ENCODE measurements at places on chromosomes 13 and 19. TPM values are rescaled to one million over a fixed set of nuclear protein-coding genes. Genes with fewer than 3 reads are reported as not detected.

- no peak for DNase-seq
These were observed 104.7 kb upstream of the CLDN10 start for GRCh38 chr13:95447814-95448213.

- no peak for DNase-seq
These were observed 74.1 kb downstream of the DCLK1 start for GRCh38 chr13:36057041-36057440.

GRCh38 chr19:8045872-8046568 lies 6.5 kb upstream of the CCL25 start:
- no peak for DNase-seq

DNA sequence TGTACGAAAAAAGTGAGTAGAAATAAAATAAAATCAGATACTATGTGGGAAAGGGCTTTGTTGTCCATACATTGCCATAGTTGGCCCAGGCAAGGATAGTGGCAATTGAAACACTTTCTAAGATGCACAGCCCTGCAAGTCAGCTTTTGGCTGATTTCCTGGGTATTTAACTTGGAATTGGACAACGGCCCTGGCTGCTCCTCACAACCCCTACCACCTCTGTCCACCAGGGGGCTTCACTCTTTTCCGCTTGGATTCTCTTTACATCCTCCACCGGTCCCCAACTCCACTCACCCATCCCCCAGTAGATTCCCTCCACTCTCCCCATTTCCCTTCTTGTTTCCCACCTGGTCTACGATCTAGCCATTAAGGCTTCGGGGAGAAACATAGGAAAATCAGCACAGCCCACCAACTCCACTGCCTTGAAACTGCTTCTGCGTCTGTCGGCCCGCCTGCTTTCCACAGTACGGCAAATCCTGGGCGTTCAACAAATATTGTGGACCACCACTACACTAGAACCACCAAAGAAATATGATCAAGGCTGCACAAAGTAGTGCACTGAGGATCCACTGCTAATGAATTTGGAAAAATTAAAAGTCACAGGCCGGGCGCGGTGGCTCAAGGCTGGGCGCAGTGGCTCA lies 48.6 kb upstream of the GTF3A start:
- DNase-seq, result peak; percentile 78

DNA sequence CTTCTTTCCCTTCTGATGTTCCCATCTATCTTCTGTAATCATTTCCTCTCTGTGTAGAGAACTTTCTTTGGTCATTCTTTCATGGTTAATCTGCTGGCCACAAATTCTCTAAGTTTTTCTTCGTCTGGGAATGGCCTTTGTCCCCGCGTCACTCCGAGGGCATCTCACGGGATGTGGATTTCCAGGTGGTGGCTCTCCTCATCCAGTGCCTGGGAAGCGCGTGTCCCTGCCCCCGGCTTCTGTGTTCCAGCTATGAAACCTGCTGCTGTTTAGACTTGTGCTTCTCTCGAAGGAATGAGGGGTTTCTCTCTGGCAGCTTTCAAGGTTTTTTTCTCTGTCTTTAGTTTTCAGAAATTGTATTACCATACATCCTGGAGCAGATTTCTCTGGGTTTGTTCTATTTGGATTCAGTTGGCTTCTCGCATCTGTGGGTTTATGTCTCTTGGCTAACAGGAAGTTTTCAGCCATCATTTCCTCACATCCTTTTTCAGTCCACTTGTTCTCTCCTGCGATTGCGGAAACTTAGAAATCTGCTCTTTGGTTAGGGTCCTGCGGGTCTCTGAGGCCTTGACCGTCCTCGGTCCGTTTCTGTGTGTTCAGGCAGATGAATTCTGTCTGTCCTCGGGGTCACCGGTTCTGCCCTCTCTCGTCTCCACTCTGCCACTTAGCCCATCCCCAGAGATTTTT lies 36.9 kb upstream of the DCUN1D2 start:
- DNase-seq, result peak; percentile 28

DNA sequence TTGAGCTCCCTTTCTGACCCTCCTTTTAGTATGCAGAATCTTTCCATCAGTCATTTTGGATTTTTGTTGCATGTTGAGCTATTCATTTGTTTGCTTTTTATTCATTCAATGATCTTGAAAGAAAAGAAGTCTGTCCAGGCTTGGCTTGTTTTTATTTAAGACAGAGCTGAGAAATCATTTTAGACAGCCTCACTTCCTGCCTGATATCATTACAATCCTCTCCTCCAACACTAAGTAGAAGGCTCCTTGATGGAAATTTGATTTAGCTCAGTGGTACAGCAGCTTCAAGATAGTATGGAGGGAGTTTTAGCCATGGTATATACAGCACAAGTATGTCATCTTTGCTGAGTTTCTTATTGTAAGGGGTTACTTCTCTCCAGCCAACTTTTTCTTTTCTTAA lies 28.4 kb downstream of the MBNL2 start:
- no peak for DNase-seq

GRCh38 chr19:43804432-43804831 lies 2.2 kb upstream of the LYPD5 start:
- no peak for DNase-seq

GRCh38 chr13:32254916-32255723 lies 60.0 kb downstream of the ZAR1L start:
- DNase-seq, result no peak

DNA sequence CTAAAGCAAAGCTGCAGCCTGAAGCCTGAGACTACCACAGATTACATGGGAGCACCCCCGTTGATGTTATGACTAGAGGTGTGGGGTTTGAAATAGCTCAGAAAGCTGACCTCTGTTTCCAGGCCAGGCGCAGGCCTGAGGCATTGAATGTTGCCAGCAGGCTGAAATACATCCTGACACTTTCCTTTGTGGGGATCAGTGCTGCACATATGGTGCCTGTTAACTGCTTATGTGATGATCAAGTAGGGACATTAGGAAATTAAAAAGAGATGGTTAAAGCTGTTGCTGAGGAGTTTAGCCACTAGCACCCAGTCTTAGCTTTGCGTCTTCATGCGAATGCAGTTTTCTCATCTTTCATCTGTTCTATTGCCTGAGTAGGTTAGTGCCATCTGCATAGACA lies 83.2 kb downstream of the CCNA1 start:
- DNase-seq, result no peak

GRCh38 chr19:31597616-31598015 lies 248.4 kb upstream of the TSHZ3 start:
- no peak for DNase-seq

DNA sequence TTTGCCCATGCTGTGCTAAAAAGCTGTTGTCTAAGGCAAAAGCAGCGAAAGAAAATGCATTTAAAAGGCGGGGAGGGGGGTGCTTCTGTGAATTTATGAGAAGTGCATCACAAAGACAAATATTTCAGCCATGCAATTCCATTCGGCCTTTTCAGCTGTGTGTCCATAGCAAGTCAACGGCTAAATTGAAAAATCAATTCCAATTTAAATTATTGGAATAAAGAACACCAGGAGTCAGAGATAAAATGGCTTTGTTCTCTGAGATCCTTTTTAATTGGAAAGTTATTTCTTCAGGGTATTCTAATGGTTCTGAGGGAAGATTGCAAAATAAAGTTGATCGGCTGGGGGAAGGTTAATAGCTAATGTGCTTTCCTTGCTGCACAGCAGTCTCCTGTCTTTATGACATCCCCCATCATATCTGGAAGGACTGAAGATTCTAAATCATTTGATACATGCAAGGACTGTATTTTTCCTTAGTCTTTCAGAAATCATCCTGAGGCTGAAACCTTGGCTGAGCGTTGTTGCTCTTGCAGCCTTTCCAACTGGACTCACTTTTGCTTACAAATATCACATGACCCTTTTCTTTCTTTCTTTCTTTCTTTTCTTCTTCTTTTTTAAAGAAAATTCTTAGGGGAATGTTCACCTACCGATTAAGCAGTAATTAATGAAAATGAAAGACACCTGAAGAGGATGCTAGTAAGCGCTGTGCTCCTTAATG lies 647.1 kb downstream of the DACH1 start:
- no peak for DNase-seq

DNA sequence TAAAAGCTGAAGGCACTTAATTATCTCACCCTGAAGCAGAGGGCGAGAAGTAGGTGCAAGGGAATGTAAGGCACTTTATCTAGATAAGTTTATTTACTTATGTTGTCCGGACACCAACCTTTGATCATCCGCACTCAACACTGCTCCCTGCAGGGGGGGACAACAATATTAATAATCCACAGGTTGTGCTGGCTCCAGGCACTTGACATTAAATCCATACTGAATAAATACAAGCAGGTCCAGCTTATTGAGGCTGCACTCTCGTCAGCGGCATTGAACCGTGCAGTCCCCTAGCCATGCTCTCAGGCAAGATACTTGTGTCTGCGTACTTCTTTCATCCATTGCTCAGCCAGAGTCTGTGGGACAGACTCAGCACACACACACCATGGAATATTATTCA lies 374.5 kb upstream of the NBEA start:
- no peak for DNase-seq

DNA sequence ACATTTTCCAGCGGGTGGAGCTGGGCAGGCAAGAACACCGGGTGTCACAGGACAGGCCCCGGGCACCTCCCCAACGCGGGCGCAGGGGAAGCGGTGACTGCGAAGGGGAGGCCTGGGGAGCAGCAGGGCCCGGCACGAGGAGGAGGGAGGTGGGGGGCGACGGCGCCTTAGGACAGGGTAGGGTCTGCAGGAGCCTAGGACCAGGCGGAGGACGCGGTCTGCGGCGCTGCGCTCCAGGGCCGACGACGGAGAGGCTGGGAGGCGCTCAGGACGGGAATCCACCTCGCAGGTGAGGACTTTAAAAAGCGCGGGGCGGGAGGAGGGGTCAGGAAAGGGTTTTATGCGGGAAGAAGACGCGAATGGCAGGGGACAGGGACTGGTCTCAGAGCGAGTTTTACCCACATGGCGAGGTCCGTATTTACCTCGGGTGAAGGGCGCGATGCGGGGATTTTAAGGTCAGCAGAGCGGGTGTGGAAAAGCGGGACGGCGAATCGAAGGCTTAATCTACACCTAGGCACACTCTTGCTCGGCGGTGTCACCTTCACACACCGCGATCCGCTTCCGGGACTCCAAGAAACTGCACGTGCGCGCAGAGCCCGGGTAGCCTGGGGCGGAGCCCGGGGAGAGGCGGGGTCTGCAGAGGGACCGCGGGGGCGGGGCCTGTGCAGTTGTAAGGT lies 13.5 kb downstream of the ERVV-2 start:
- no peak for DNase-seq

DNA sequence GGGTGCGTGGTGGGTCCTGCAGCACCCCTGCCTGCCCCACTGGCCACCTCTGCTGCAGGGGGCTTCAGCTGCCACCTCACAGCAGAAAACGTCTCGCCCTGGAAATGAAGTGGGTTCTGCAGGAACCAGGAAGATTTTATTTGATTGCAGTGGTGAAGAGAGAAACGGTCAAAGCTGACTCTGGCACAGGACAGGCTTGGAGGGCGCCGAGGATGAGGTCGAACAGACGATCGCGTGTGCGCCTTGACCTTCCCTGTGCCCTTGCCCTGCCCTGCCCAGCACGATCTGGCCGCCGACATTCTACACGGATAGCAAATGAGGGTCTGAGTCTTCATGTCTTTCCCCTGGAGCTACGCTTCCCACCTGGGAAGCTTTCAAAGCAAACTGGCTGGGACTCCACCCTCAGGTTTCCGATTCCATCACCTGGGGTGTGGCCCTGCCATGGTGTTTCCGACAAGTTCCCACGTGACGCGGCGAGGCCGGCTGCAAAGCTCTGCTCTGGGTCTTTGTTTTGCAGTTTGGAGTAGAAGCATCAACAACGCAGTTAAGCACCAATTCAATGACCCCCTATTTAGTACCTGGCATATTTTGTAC lies 50.3 kb upstream of the TUBGCP3 start:
- peak; percentile 41 for DNase-seq

The HPN gene
- 1.1 TPM for total RNA-seq

The MAP3K10 gene
- total RNA-seq, result 19.8 TPM

The BEST2 gene
- not detected for total RNA-seq

The CD33 gene
- total RNA-seq, result 10.7 TPM

The ZNF880 gene
- 25.9 TPM for total RNA-seq

Measured in sciatic nerve (tissue), 2 donors.